ENCODE measurements at places on chromosomes 1 and 21.

DNA sequence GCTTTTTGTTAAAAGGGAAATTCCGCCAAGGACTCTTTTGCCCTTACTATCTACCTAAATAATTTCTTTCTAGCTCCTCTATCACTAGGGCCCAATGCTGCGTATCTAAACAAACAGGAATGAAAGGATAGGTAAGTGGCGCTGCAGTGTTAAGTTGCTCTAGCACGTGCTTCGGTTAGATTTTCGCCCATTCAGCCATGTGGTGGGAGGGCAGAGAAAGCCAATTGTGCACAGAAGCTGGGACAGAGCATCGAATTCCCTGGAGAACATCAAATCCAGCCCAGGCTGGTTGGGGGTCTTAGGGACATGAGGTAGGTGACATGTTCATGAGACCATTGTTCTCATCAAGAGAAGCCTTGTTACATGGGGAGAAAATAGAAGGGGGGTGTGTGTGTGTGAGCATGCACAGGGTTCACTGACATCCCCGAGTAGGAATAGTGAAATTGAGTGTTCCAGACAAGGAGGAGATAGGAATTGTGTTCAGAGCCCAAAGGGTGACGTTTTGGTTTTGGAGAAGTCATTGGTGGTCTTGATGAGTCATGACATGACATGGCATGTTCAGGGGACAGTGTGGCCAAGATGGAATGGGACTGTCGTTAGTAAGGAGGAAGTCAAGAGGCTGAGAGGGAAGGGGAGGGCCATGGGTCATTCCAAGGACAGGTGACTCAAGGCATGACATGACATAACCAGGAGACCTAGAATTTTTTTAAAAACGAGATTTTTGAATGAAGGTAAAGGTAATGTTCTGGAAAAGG is 107.1 kb downstream of the TLR5 start:
- DNase-seq, result no peak

DNA sequence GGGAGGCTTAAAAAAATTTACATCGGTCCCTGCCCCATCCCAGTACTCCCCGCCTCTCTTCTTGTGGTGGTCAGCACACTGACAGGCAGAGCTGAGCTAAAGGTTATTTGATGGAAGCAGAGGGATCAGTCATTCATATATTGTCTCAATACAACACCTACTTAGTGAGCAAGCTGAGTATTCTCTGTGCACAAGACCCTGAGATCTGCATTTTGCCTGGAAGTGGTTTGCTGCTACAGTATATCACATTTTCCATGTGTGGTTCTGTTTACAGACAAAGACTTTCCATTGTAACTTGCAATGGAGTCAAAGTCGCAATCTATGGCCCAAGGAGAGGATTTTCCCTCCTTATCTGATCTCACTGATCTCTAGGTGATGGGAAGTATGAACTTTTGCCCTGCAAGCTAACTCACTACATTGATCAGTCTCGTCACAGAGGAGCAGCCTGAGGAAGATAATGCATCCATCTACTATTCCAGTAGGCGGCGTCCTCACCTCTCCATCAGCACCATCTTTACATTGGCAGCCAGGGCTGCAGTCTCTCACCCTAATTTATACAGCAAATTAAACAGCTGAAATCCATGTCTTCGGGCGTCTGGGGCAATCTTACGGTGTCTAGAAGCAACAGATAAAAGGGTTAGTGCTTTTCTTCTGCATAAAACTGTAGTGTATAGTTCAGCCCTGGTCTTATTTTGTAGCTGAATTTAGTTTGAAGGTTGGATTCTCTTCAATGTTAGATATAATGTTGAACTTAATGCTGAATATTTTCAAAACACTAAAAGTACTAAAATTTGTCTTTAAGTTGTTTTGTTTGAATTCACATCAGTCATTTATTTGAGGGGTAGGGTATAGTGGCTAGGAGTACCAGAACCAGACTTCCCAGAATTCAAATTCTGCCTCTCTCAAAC is 3.2 kb upstream of the TRAF5 start:
- peak; percentile 76 for DNase-seq

- no peak for DNase-seq
Observed at GRCh38 chr1:37424523-37424922, 49.9 kb upstream of the ZC3H12A start.

DNA sequence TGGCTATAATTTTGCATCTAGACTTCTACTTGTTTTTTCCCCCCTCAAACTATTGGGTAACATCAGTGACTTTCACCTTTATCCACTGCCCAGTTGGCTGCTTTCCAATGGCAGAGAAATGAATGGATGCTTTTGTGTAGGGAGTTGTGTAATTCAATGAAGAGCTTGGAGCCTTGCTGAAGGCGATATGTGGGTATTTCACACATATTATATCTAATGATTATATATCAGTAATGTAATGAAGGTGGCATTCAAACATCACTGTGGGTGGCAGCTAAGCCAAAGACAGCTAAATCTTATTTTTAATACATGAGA is 81.2 kb downstream of the TGFB2 start:
- DNase-seq, result peak; percentile 87

DNA sequence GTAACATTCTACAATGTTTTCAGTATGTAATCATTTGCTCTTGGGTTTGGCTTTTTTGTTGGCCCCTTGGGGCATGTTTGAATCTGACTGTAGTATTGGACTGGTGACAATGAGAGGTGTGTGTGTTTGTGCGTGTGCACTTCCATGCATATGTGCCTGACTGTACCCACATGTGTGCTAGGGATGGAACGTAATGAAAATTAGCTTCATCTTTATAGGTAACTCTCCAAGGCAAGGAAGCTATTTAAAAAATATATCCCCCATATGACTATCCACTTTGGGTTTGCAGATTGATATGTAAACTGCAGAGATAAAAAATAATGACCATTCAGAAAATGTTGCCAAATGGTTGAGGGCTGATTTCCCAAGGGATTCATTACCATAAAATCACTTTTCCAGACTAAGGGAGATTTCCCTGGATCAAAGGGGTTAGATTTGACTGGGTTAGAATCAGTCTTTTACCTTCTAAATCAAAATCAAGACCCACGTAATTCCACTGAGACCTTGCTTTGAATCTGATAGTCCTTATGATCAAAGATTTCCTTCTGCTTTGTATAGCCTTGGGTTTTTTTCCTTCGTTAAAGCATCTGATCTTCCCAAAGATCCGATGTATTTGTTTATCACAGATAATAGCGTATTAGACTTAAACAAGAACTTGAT is 189.7 kb downstream of the CENPF start:
- no peak for DNase-seq

DNA sequence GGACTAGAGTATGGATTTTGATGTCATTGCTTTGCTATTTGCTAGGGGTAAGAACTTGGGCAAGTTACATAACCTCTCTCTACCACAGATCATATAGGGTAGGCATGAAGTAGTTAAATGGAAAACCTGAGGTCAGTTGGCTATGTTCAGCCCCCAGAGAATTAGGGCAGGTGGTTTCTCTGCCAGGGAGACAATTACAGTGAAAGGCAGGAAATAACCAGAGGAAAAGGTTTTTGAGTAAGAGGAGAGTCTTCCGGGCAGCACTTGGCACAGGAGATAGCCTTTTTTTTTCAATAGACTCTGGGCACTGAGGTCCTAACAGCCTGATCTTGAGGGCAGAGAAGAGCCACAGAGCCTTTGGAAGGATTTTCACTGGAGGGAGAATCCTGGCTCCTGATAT is 16.7 kb upstream of the SERBP1 start:
- no peak for DNase-seq

DNA sequence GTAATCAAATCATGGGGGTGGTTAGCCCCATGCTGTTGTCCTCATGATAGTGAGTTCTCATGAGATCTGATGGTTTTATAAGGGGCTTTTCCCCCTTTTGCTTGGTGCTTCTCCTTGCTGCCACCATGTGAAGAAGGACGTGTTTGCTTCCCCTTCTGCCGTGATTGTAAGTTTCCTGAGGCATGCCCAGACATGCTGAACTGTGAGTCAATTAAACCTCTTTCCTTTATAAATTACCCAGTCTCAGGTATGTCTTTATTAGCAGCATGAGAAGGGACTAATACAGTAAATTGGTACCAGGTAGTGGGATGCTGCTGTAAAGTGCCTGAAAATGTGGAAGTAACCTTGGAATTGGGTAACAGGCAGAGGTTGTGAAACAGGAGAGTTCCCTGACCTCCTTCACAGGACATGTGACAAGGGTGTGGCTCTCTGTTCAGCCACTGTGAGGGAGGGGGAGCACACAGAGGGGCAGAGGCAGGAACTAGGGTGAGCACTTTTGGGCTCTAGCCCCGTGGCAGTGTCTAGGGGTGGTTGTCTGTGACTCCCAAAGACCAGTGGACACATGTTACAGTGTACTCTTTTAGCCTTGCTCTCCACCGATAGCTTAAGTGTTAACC is 105.3 kb downstream of the BACH1 start:
- no peak for DNase-seq

- no peak for DNase-seq
Observed at GRCh38 chr1:33338048-33338439, 17.1 kb upstream of the A3GALT2 start.

DNA sequence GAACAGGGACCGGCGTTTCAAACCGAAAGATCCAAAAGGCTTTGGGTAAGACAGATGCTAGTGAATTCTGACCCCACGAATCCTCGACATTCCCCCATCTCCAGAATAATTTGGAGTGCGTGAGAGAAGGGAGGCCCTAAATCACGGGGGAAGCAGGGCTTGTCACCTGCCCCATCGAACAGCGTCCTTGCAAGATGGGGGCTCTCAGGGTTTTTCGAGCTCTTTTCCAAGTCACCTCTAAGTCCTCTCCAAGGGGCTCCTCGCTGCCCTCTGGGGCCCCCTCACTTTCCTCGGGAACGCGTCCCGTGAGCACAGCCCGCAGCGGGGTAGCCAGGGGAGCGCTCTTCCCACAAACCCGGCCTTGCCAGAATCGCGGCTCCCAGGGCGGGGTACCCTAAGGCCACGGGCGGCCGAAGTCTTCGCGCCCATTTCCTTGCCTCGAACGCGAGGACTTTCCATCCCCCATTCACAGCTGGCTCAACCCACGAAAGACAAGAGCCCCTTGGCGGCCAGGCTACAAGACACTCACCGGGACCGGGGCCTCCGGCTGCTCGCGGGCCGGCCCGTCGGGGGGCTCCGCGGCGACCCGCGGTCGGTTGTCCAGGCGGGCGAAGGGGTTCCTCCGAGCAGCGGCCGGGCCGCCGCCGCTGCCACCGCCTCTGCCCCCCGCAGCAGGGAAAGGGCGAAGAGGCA is 546 bp downstream of the DONSON start:
- DNase-seq, result peak; percentile 26

DNA sequence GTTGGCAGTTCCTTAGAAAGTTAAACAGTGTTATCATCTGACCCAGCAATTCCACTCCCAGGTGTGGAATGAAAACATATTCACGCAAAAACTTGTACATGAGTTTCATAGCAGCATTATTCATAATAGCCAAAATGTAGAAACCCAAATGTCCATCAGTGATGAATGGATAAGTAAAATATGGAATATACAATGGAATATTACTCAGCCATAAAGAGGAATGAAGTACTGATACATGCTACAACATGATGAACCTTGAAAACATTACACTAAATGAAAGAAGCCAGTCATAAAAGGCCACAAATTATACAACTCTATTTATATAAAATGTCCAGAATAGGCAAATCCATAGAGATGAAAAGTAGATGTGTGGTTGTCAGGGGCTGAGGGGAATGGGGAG is 53.5 kb downstream of the RRAGC start:
- no peak for DNase-seq

- peak; percentile 72 for DNase-seq
Observed at GRCh38 chr1:185804206-185804605, 70.0 kb downstream of the HMCN1 start.

DNA sequence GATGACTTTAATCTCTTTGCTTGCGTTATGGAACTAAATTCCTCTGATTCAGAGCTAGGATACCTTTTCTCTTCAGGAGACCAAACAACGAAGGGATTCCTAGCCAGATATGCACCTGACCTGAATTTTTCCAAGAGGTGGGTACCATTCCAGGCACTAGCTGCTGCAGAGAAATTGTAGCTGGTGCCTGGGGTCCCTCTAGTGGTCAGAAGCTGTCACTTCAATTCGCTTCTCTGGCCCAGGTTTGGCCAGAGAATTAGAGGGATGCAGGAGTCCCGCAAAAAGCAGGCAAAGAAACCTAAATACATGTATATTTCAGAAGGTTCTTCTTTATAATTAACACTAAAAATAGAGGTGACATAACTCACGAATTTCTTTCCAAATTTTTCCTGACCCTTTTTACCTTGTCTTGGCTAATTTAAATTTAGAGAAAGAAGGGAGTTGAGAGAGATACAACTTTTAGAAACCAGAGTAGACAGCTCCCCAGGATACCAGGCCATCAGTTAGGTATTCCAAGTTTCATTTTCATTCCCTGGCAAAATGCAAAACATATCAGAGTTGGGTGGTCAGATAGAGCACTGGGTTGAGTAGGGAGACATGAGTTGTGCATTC is 9.6 kb downstream of the ACKR1 start:
- peak; percentile 72 for DNase-seq
